Activated naive CD4-positive, alpha-beta T cell treated with anti-CD3 and anti-CD28 coated beads, Interleukin-2, amount 10 ng/mL, durations not matched to agents 7 days and 5 days (primary cell): ENCODE measurements at places on chromosomes 1 and 21.
A peak's percentile ranks its signal among the peaks of the same experiment; 100 is the strongest.

DNA sequence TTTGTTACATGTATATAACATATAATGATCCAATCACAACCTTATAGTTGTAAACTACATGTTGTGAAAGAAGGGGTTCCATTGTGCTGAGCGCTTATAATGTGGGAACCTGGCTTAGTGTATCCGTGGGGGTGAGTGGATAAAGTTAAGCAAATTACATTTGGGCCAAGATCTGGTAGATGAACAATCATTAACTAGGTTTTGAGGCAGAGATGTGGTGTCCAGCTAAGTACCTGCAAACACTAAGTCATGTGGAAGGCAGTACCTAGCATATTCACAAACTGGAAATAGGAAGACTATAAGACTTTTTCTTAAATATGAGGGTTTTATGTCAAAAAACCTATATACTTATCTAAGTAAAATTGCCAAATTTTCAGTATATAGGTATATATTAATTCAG is 167.2 kb upstream of the PDE4B start:
- no peak for DNase-seq

GRCh38 chr1:85983316-85983715 is 173.3 kb downstream of the COL24A1 start:
- DNase-seq = no peak

DNA sequence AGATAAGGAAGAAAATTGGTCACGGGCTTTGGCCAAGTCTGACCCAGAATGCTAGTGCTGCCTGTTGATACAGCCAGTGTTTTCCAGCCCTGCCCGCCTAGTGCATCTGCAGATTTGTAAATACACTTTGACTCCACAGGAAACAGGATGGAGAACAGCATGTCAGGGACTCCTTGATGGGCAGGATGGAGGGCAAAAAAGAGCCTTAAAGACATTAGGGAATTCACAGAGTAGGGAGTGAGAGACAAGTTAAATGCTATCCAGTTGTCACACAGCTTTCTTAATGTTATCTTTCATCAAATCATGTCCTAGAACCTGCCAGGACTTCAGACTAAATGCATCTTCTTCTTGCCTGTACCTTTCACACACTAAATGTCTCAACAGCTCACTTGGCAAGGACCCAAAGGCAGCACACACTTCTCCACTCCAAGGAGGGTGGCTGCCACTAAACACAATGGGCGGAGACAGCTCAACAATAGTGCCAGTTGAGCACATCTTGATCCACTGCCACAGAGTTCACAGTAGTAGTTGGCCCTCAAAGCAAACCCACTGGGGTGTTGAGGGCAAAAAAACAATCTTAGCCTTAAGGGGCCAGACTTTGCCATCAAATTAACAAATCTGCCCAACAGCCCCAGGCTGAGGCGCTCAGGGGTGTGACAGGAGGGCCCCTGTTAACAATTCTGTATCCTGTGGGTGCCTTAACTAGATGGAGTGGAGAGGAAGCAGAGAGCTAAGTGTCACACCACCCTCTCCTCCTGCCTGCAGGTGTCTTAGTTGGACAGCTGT is 2.7 kb downstream of the HIVEP3 start:
- peak; percentile 50 for DNase-seq

- no peak for DNase-seq
Observed at GRCh38 chr1:39917825-39918224, 16.1 kb upstream of the MYCL start.

GRCh38 chr1:231016234-231016633 is 23.8 kb downstream of the FAM89A start:
- no peak for DNase-seq

DNA sequence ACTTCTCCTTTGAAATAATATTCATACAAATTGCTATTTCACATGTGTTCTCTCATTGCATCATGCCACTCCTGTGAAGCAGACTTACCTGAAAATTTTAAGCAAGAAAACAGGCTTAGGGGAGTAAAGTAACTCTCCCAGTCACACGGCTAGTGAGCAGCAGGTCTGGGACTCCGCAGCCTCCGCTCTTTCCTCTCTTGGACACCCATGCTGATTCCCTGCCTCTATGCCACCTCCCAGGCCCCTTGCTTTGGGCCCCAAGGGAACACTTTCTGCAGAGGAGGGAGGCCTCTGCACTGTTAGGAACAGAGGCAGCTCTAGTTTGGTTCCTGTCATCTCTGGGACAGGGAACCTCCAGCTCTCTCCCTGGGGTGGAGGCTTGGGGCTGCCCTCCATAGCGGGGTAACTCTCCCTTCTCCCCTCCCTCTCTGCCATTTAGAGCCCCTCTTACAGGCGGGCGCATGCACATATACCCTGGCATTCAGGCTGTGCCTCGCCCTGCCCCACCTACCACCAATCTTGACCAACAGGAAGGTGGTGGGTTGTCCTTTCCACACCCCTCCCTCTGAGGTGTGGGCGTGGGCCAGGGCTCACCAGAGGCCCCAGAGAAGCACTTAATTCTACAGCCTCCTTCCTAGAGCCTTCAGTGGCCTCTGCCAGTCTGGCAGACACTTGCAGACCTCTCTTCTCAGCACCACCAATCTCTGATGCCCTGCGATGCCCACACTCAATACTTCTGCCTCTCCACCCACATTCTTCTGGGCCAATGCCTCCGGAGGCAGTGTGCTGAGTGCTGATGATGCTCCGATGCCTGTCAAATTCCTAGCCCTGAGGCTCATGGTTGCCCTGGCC is at the start of gene RXFP4:
TSS of gene RXFP4 (plus strand) at position 646 of the 852 bp plus-strand sequence. CDS start at position 718, 72 bp downstream.
- no peak for DNase-seq

- no peak for DNase-seq
Observed at GRCh38 chr1:103142461-103142860, 34.1 kb upstream of the COL11A1 start.

GRCh38 chr1:24720152-24720551 is 25.1 kb upstream of the CLIC4 start:
- no peak for DNase-seq

GRCh38 chr1:152806576-152806975 is at the start of gene LCE1C:
TSS of gene LCE1C (minus strand) at chr1:152806651. CDS start at chr1:152805478, 1,173 bp downstream.
- no peak for DNase-seq
